ENCODE measurements at places on chromosomes 6 and 20.
A peak's percentile ranks its signal among the peaks of the same experiment; 100 is the strongest.

- no peak for DNase-seq
Observed at GRCh38 chr6:131740161-131740560, 29.3 kb upstream of the CTAGE9 start.

GRCh38 chr6:45504947-45505346, 127.2 kb upstream of the SUPT3H start:
- DNase-seq = no peak

DNA sequence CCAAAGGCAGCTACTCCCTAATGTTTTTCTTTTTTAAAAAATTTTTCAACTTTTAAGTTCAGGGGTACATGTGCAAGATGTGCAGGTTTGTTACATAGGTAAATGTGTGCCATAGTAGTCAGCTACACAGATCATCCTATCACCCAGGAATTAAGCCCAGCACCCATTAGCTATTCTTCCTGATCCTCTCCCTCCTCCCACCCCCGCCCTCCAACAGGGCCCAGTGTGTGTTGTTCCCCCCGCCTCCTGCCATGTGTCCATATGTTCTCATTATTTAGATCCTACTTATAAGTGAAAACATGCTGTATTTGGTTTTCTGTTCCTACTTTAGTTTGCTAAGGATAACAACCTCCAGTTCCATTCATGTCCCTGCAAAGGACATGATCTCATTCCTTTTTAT, 12.4 kb downstream of the TRIM15 start:
- peak; percentile 87 for DNase-seq

- peak; percentile 36 for DNase-seq
Observed at GRCh38 chr6:9405369-9405768, 970.0 kb upstream of the SLC35B3 start.

DNA sequence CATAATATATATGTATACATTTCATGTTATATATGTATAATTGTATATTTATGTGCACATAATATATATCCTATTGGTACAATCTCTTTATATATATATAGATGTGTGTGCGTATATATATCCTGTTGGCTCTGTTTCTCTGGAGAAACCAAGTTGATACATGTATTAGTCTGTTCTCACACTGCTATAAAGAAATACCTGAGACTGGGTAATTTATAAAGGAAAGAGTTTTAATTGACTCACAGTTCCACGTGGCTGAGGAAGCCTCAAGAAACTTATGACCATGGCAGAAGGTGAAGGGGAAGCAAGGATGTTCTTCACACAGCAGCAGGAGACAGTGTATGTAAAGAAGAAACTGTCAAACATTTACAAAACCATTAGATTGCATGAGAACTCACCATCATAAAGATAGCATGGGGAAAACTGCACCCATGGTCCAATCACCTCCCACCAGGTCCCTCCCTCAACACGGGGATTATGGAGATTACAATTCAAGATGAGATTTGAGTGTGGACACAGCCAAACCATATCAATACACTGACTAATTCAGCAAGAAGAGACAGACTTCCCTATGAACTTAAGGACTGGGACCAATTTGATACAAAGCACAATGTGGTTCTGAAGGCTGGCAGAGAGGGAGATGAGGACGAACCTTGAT, 14.0 kb downstream of the CST3 start:
- DNase-seq = peak; percentile 8

- DNase-seq = no peak
Observed at GRCh38 chr6:30769088-30769852, 24.9 kb upstream of the IER3 start.

- DNase-seq = no peak
Observed at GRCh38 chr6:11353921-11354389, 121.5 kb upstream of the NEDD9 start.

DNA sequence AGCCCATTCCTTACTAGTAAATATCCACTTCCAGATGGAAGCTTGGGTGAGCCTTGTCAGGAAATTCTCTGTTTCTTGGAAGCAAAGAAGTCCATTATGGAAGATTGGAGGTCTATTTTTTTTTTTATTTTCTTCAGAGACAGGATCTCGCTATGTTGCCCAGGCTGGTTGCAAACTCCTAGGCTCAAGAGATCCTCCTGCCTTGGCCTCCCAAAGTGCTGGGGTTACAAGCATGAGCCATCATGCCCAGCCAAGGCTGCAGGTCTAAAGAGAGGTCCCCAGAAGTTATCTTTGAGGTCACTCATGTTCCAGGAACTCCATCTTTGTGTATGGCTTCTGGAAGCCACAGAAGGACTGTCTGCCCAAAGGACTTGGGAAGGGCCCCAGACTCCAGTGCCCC, 255.3 kb downstream of the LY86 start:
- DNase-seq = no peak

GRCh38 chr20:37314617-37315016, 25.2 kb downstream of the MANBAL start:
- DNase-seq = no peak
